ENCODE measurements at places on chromosomes 6 and 20. TPM values are rescaled to one million over a fixed set of nuclear protein-coding genes. Genes with fewer than 3 reads are reported as not detected.

FAM217A gene
- total RNA-seq = not detected

CCN5 gene
- 5.0 TPM for total RNA-seq

DNMT3B gene
- total RNA-seq = 2.3 TPM

ADGRF5 gene
- total RNA-seq = 3.2 TPM

OR2H2 gene
- total RNA-seq = not detected

RAB44 gene
- total RNA-seq = 0.13 TPM

BLTP3A gene
- total RNA-seq = 2.2 TPM
